GM04504 (cell line): ENCODE measurements at places on chromosomes 7 and 10.

DNA sequence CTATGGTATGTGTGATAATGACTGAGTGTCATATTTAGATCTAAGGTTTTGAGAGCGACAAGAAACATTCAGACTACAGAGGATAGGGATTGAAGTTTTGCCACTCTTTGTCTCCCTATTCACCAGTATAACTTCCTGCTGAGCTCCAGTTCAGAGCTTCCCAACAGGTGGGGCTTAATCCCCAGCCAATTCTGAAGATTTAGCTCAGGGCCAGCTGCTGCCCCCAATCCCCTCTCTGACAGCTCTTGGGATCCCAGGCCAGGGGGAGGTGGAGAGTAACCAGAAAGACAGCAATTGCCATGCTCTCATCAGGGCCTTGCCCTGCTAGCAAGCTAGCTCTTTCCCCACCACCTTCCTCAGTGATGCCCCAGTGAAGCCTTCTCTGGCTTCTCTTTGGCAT is 57.8 kb downstream of the TRIL start:
- no peak for DNase-seq

DNA sequence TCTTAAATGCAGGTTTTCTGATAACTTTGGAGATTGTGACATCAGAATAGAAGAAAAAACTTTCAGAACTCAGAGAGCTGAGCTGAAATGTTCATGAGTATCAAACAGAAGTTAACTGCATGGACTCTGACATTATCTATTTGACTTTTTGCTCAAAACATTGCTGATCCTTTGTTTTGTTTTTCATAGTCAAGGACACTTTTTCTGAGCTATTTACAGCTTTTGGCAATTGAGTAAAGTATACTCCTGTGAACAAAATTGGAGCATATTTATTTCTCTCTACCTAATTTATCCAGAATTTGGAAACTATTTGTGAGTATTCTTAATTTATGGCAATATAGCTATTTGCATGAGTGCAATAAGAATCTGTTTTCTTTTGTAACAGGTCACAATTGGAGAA is 11.1 kb downstream of the KCP start:
- DNase-seq: no peak

- DNase-seq: no peak
Observed at GRCh38 chr7:148584154-148584827, 6.3 kb upstream of the C7orf33 start.

- no peak for DNase-seq
Observed at GRCh38 chr10:3222068-3222467, 49.5 kb upstream of the PITRM1 start.

GRCh38 chr7:137880432-137880831 is 33.7 kb upstream of the DGKI start:
- peak; percentile 86 for DNase-seq

GRCh38 chr10:123553810-123554430 is 112.2 kb upstream of the GPR26 start:
- no peak for DNase-seq

GRCh38 chr10:31757386-31757791 is 171.2 kb downstream of the ARHGAP12 start:
- DNase-seq: no peak

DNA sequence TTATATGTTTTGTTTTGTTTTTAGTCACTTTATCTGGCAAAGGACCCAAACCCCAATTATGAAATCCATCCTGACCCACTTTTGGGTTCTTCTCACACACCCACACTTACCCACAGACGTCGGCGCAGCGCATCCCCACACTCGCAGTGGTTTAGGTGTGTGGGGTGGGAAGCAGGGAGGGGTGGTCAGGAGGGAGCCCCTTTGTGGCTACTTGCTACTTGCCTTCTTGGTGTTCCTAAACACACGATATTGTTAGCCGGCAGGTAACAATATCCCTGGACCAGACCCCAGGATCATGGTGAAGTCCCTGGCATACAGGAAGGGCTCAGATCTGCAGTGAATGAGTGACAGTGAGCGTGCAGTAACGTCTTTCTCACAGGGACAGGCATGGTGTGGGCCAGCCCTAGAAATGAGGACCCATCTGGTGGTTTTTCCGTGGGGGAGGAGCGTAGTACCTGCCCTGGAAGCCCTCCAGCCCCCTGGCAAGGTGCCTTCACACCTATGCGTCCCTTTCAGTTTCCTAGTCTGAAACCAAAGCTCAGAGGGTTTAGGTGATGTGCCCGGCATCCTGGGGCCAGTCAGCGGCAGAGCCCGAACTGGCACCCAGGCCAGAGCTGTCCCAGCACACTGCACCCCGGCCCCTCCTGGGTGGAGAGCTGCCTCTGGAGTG is 4.4 kb downstream of the SPOCK2 start:
- DNase-seq: no peak

- no peak for DNase-seq
Observed at GRCh38 chr10:93671042-93671441, 31.4 kb downstream of the FRA10AC1 start.

GRCh38 chr7:5282543-5283316 is at the start of gene SLC29A4:
Gene SLC29A4 (plus strand): TSS chr7:5282943. CDS start chr7:5287817, 4,874 bp downstream.
- DNase-seq: no peak

- DNase-seq: no peak
Observed at GRCh38 chr10:70333268-70333667, 49.2 kb downstream of the LRRC20 start.

DNA sequence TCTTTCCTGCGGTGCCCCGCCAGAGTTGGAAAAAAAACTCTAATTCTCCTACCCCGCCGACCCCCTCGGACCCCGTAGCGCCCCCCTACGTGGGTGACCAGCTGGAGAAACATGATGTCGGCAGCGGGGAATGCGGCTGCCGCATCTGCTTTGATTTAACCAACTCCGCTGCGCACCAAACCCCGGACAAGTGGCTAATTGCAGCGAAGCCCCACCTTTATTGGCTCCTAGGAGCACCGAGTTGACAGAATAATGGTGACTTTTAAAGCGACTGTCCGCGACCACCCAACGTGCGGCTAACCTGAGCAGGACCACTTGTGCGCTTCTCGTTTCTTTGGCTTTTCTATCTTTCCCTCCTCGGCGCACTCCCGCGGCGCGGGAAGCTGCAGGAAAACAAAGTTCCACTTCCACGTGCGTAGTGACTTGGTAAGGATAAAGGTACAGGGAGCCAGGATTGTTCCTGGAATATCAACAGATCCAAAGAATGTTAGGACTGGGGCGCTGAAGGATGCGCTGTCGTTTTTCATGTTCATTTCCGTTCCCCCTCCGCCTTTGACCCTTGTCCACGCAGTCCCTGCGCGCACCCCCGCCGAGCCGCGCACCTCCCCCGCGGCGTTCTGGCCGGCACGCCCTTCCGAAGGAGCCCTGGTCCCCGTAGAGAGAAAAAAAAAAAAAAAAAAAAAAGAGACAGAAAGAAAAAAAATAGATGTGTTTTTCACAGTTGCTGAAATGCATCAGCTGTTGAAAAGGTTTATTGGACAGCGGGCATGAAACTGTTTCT is 1.4 kb downstream of the WNT16 start:
- no peak for DNase-seq

DNA sequence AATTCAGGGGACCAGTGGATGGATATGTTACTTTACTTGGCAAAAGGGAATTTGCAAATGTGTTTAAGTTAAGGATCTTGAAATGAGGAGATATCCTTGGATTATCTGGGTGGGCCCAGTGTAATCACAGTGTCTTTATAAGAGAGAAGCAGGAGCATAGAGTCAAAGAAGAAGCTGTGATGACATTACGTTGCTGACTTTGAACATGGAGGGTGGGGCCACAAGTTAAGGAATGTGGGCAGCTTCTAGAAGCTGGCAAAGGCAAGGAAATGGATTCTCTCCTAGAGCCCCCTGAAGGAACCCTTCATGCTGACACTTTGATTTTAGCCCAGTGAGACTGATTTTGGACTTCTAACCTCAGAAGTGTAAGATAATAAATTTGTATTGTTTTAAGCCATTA is 21.8 kb upstream of the SLC26A3 start:
- no peak for DNase-seq

DNA sequence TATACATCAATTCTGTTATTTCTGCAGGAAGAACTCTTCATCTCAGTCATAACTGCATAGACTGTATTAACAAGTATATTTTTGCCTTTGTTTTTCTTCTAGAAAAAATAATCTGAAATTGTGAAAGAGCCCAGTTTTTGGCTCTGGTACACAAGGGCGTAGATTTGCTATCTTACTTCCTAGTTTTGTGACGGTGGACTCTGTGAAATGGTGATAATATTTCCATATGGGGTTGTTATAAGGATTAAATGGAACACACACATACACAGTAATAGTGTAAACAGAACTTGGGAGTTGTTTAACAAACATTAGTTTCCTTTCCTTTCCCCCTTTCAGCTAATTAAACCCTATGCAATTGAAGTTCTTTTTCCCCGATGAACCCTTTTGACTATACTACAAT is 108.7 kb downstream of the MKLN1 start:
- no peak for DNase-seq

GRCh38 chr10:43880160-43880559 is 231.5 kb upstream of the ZNF32 start:
- no peak for DNase-seq

- no peak for DNase-seq
Observed at GRCh38 chr7:120994512-120995410, 6.2 kb downstream of the CPED1 start.

DNA sequence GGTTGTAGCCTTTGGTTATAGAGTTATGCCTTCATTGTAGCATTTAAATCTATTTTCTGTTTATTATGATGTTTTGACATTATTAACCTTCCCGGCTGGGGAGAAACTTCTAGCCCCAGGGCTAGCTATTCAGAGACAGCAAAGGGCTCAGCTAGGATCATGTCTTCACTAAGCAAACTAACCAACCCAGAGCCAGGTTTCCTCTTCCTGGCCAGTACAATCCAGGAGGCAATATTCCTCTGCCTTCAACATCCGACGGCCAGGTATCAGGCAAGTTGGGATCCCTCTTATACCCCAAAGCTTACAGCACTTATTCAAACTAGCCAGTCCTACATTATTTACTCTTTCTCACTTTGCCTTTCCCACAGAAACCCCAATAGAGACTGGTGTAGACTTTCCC is 1060.7 kb upstream of the GHITM start:
- DNase-seq: no peak
